ENCODE measurements at places on chromosomes 2 and 18. TPM values are rescaled to one million over a fixed set of nuclear protein-coding genes. Genes with fewer than 3 reads are reported as not detected.

Gene EGR4
- polyA plus RNA-seq: not detected

Gene MREG
- 17.0 TPM for polyA plus RNA-seq

Gene KIAA2012
- polyA plus RNA-seq: not detected

Gene RIT2
- not detected for polyA plus RNA-seq

Gene RAPGEF4
- 0.58 TPM for polyA plus RNA-seq

Gene TEX44
- polyA plus RNA-seq: not detected

Data from foreskin keratinocyte (primary cell).